ENCODE measurements at places on chromosomes 5 and 9.

GRCh38 chr9:86868616-86869015 is 78.7 kb downstream of the GAS1 start:
- DNase-seq: peak; percentile 15

DNA sequence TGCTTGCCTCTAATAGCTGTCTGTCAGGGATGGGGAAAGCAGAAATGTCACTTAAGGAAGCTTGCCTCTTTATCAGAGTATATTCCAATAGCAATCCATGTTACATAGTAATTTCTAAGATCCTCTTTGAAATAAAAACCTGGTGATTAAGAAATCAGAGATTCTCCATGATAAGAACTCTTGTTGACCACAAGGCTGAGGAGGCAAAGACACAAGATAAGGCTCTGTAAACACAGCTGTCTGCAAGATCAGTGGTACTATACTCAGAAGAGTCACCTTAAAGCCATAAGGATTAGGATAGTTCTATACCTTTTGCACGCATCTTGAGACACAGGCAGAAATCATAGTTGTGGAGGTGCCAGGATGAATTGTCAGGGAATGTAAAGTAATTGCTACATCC is 40.3 kb downstream of the HEXB start:
- no peak for DNase-seq

- DNase-seq: no peak
Observed at GRCh38 chr5:80302636-80303035, 17.2 kb upstream of the SPZ1 start.

DNA sequence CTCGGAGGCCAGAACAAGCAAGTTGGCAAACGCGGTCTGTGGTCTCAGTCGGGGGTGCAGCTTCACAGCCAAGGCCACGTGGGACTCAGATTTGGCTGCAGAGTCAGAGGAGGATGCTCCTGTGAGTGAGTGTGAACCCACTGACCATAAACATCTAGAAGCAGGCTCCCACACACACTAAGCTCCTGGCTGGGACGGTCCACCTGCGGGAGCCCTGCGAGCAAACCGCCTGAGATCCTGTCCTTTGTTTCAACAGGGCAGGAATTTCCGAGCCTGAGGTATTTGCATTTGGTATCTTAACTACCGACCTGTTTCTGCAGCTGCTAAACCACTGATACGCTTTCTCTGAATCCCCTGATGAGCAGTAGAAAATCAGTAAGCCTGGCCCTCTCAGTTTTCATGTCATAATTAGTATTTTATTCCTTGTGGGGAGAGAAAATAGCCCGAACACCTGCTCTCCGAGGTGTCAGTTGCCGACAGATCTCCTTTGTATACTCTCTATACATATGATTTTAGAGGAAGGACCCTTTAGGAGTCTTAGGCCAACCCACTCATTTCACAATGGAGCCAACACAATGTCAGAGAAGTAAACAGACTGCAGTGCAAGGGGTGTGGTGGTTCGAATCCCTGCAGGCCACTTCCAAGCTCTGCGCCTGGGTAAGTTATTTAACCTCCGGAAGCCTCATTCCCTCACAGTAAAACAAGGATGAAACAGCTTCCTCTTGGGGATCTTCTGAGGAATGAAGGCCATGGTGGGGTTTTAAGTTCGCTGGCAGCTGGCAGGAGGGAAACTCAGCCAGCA is 40.9 kb upstream of the PWWP2A start:
- no peak for DNase-seq

GRCh38 chr5:149575131-149575530 is 6.2 kb upstream of the ARHGEF37 start:
- DNase-seq: no peak

DNA sequence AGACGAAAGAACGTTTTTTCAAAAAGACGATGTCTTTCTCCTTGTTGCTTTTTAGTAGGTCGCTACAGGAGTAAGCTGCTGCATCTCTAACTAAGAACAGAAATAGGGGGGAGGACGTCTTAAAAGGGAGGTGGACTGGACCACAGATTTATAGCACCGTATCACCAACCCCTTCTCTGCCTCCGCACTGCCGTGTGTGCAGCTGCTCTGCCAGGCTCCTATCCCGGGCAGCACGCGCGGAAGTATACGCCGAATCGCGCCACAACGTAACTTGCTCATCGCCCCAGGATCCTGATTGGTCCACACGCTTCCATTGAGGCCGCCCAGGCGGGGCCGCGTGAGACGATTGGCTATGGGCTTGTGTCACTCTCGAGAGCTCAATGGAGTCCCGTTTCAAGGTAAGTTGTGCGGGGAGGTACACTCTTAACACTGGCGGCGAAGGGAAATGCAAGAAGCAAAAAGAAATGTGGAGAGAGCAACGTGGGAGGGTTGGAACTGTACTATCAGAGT is at the start of gene ELAVL2:
ELAVL2 (minus strand) TSS at position 121 of the 510 bp plus-strand sequence. CDS start 64,006 bp downstream, outside the sequence.
- peak; percentile 90 for DNase-seq

DNA sequence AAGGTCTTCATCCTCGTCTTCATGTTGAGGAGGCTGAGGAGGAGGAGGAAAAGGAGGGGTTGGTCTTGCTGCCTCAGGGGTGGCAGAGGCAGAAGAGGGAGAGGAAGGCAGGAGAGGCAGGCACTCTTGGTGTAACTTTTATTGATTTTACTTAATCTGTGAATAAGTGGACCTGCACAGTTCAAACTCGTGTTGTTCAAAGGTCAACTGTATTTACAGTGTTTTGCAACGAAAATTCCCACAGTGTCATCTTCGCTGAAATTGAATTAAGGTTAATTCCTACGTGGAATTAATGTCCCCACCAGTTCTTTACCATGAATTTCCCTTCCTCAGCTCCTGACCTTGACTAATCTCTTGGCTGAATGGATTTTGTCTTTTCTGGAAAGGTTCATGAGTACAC is 21.2 kb upstream of the ENHO start:
- DNase-seq: no peak

- DNase-seq: no peak
Observed at GRCh38 chr5:55593115-55593472, 58.3 kb upstream of the PLPP1 start.

GRCh38 chr5:50958852-50959457 is 292.5 kb downstream of the PARP8 start:
- peak; percentile 27 for DNase-seq

DNA sequence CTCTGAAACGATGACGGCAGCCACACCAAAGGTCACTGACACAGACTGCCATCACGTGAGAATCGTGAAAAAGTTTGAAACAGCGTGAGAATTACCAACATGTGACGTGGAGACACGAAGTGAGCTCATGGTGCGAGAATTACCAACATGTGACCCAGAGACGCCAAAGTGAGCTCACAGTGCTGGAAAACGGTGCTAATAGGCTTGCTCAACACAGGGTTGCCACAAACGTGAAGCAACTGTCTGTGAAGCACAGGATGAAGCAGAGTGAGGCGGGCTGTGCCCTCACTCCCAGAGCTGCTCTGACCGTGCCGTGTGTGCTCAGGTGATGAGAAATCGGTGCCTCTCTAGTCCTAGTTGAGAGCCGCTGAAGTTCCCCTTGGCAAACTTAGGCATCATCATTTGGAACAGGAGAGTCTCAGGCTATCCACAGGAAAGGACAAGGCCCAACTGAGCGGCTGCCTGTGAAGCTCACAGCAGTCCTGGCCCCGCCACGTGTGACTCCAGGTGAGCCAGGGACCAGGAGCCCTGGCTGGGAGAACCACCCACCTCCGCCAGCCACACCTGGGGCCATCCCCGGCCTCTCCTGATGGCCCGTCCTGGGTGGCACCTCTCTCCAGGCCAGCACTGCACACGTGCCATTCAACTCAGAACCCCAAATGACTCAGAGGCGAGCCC is 29.8 kb upstream of the SLC6A3 start:
- no peak for DNase-seq

GRCh38 chr5:61817472-61818326 is 485.6 kb downstream of the ZSWIM6 start:
- peak; percentile 62 for DNase-seq
